ENCODE measurements at places on chromosomes 7 and 10. TPM values are rescaled to one million over a fixed set of nuclear protein-coding genes. Genes with fewer than 3 reads are reported as not detected.

GRCh38 chr7:78496096-78496630, 697.6 kb downstream of the PHTF2 start:
- no peak for DNase-seq

GRCh38 chr10:33783557-33783956, 449.1 kb upstream of the NRP1 start:
- no peak for DNase-seq

Gene UCN3
- total RNA-seq, result not detected

DNA sequence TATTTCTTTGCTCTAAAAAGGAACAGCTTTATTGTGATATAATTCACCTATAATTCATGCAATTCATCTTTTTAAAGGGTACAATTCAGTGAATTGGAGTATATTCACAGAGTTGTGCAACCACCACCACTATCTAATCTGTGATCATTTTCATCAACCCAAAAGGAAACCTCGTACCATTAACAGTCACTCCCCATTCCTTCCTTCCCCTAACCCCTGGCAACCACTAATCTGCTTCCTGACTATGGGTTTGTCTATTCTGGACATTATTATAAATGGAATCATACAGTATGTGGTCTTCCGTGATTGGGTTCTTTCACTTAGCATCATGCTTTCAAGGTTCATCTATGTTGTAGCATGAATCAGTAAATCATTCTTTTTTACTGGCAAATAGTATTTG, 52.3 kb downstream of the MKI67 start:
- no peak for DNase-seq

- DNase-seq, result no peak
These were observed 349.0 kb downstream of the ZWINT start for GRCh38 chr10:56012101-56012500.

DNA sequence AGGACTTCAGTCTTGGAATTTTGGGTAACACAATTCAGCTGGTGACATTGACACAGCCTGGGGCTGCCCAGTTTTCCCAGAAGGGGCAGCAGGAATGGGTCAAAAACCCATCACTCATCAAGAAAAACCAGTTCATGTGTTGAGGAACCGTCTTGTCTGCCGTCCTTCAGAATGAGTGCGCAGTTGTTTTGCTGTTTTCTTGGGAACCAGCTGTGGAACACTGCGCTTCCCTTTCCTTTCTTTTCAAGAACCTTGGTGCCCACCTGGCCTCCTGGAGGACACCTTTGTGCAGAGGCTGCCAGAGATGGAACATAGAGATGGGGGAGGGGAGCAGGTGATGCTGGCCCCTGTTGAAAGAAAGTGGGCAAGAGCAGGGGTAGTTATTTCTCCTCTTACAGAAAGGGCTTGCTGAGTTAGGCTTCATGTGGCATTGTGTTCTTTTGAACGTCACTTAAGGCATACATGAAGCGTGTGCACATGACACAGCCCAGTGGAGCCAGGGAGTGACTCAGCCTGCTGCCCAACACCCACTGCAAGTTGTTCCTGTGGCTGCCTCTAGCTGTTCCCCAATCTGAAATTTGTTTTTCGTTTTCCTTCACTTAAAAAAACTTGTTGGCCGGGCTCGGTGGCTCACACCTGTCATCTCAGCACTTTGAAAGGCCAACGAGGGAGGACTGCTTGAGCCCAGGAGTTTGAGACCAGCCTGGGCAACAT, 87.4 kb upstream of the TNS3 start:
- DNase-seq, result peak; percentile 77

Gene ACSL5
- total RNA-seq, result 6.0 TPM

- no peak for DNase-seq
These were observed 676.4 kb upstream of the NRP1 start for GRCh38 chr10:34010891-34011290.

DNA sequence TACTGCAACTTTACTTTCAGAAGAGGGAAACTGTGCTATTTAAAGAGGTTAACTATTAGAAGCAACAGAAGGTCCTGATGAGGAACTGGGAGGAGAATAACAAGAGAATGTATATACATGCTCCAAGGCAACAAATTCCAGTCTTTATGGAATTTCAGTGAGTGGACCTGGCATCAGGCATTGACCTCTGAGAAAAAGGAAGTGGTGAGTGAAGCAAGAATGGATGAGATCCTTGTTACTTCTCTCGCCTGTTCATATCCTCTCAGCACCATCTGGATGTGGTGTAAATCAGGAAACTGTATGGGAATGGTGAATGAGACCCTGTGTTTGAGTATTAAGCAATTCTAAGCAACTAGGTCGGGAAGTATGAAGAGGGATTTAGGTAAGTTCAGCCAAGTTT, 30.3 kb upstream of the KBTBD2 start:
- no peak for DNase-seq

GRCh38 chr7:70696201-70696754, 435.7 kb upstream of the GALNT17 start:
- no peak for DNase-seq

GRCh38 chr10:108443636-108444035, 1279.1 kb upstream of the SORCS1 start:
- no peak for DNase-seq

DNA sequence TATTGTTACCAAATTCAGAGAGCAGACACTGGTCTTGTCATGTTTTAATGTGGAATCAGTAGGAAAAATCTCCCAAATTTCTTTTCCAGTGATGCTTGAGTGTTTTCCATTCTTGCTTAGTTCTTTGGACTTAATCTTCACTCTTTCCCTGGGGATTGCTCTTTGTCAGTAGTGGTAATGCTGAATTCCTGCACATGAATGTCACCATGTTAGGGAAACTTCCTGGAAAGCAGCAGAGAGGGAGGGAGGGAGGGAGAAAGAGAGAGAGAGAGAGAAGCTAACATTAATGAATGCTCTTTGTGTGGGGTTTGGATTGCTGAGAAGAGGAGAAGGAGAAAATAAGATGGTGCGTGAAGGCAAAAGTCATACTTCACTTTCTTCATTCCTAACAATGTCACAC, 295.3 kb upstream of the COBL start:
- no peak for DNase-seq

DNA sequence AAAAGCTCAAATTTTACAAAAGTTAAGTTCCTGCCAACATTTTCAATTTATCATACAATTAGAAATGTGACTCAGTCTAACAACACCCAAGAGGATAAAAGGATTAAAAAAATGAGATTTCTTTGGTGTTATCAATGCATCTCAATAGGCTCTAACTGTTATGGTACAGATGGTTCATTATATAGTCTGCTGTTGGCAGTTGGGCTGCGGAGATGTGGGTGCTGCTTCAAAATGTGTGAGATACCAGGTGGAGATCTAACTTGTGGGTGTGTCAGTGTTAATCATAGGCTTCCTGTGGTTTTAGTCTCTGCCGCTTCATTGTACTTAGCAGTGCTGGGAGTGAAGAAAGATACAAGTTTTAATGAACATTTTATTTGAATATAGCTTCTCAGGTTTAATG, 231.2 kb downstream of the EXOC4 start:
- DNase-seq, result no peak

DNA sequence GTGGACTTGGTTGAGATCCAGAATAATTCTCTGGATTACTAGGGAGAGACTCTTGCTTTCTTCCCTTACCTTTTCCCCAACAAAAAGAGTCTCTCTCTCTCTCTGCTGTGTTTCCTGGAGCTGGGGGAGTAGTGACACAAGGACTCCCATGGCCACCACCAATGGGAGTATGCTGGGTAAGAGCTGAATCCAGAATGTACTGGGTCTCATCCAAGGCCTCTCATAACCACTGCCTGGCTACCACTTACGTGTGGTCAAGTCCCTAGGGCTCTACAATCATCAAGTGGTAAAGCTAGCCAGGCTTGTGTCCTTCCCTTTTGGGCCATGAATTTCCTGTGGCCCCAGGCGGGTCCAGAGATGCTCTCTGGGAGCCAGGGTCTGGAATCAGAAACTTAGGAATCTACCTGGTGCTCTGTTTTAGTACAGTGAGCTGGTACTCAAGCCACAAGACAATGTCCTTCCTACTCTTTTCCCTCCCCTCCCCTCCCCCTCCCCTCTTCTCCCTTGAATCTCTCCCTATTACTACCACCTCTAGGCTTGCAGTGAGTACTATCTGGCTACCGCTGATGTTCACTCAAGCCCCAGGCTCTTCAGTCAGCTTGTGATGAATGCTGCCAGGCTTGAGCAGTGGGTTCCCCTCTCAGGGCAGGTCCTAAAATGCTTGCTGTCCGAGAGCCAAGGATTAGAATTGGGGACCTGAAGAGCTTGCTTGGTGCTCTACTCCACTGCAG, 196.6 kb downstream of the BBS9 start:
- DNase-seq, result no peak

DNA sequence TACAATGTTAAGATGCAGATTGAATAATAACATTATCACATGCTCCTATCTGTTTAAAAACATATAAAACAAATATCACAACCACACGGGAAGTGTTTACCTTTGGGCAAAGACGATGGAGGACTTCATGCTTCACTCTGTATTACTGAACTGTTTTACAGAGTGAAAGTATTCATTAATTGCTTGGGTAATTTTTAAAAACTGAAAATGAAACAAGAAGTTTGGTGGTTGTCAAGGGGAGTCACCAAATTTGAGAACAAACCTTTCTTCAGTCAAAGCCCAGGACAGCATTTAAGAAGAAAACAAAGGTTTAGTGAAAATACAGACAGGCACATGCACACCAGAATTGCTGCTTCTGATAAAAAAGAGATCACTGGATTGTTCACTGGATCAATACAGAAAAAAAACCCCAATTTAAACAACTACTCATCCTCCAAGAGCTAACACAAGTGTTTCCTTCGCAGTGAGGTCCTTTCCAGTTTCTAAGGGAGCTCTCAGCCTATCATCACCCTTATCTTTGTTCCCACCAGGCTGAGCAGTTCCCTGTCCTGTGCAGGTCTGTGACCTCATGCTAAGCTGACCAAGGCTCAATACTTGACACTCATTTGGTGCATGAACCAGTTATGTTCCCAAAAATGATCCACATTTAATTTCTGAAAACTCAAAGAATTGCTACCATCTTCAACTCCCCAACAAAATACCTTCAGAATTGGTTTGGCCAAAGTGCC, 8.8 kb downstream of the PARP12 start:
- DNase-seq, result no peak

- DNase-seq, result no peak
These were observed 41.7 kb downstream of the TNPO3 start for GRCh38 chr7:129013048-129013724.

Gene BAMBI
- total RNA-seq, result 13.2 TPM

DNA sequence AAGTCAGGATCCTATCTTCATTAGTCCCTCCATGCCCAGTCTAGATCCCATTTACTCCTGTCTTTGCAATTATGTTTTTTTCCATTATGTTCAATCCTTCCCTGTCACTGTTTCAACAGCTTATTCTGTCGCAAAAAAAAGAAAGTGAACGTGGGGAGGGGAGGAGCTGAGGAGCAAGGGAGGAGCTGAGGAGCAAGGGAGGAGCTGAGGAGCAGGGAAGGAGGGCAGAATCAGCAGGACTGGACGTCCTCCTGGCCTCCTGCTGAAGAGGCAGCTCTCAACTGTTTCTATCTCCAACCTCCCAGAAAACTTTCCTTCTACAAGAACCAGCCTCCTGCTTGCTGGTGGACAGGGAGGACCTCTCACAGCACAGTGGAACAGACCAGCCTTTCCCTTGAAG, 26.0 kb downstream of the LARP4B start:
- no peak for DNase-seq

Gene ADAM12
- total RNA-seq, result 0.38 TPM

Measured in Right ventricle myocardium superior (tissue), 1 donor.